DMS79 (cell line): ENCODE measurements at places on chromosomes 12 and 14.

- DNase-seq: no peak
These were observed 46.8 kb downstream of the ATP2B1 start for GRCh38 chr12:89661706-89662330.

- no peak for DNase-seq
These were observed 68.7 kb downstream of the STON2 start for GRCh38 chr14:81331229-81332021.

- DNase-seq: no peak
These were observed 56.4 kb downstream of the RASSF9 start for GRCh38 chr12:85779768-85780167.

DNA sequence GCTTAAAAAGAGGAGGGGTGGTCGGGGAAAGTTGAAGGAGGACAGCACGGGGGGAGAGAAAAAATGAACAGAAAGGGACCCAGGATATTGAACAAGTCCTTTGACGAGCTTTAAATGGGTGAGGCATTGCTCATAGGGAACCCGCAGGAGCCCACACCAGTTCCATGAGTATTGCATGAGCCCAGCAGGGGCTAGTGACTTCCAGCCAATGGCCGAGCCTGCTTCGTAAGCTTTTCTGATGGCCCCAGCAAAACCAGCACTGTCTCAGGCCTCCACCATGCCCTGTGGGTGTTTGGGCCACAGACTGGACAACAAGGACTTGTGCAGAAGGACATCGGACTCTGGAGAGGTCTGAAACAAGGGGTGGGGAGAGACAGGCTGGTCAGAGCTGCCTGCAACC is 109.5 kb downstream of the ZFP36L1 start:
- no peak for DNase-seq

- no peak for DNase-seq
These were observed 899 bp upstream of the COL2A1 start for GRCh38 chr12:48005001-48005749.

DNA sequence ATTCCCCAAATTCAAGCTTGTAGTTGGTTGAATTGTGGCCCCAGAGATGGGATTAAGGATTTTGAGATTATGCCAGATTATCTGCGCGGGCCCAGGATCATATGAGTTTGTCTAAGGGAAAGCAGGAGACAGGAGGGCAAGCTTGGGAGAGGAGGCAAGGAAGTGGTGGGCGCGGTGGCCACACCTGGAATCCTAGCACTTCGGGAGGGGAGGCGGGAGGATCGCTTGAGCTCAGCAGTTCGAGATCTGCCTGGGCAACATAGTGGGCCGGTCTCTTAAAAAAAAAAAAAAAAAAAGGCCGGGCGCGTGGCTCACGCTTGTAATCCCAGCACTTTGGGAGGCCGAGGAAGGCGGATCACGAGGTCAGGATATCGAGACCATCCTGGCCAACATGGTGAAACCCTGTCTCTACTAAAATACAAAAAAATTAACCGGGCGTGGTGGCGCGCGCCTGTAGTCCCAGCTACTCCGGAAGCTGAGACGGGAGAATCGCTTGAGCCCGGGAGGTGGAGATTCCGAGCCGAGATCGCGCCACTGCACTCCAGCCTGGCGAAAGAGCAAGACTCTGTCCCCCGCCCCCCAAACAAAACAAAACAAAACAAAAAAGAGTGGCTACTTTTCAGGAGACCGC is 881 bp upstream of the PUS1 start:
- no peak for DNase-seq

- no peak for DNase-seq
These were observed 78.8 kb downstream of the GSC start for GRCh38 chr14:94690896-94691659.

DNA sequence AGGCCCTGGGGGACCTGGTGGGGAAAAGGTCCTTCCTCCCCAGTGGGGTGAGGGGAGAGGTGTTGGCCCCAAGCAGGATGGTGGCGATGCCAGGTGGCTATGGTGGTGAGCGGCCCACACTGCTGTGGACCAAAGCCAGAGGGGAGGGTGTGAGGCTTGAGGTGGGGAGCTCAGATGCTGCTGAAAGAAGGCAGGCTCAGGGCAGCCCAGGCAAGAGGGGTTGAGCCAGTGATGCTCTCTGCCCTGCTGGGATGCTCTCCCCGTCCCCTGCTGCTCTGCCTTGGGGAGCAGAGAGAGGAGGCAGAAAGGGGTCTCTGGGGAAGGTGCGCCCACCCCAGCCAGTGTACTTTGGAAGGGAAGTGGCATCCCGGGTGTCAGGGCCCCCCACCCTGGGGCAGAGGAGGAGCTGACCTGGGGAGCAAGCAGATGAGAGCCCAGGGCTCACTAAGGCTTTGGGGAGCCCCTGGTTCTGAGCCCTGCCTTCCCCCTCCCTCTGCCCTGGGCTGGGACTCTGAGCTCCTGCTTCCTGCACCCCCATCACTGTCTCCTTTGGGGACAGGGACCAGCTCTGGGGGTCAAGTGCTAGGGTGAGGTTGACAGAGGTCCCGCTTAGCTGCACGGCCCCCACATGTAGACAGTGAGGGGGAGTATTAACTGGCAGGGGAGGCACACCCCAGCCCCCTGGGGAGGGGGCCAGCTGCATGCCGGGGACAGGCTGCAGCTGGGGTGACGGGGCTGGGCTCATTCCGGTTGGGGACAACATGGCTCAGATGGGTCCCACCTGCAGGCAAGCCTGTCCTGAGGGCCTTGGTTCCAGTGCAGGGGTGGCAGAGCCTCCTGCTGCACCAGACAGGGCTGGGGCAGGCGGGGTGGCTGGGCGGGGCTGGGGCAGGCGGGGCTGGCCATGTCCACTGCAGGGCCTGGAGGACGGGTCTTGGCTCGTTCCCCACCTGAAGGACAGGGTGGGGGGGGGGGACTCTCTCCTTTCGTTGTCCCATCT is 124.4 kb downstream of the KIF26A start:
- DNase-seq: no peak
